ENCODE measurements at places on chromosomes 4 and X. TPM values are rescaled to one million over a fixed set of nuclear protein-coding genes. Genes with fewer than 3 reads are reported as not detected.

GAGE2A gene
- total RNA-seq: not detected

FOXR2 gene
- not detected for total RNA-seq

GAGE12D gene
- total RNA-seq: not detected

GRCh38 chr4:143424276-143424675, 87.6 kb downstream of the GAB1 start:
- no peak for DNase-seq

DNA sequence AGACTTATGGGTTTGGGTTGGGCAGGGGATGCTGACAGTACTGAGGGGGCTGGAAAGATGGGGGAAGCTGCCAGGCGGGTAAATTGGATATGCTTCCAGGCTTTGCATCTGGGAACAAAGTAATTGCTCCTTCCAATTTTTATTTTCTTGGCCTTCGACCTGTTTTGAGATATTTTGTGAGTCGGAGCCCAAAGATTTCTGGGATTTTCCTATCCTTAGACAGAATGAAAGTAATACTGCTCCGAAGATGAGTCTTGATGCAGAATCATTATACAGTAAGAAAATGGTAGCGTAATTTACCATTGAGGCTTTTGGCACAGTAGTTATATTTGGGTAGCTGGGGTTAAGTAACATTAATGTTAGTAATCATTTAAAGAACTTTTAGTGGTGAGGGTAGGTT, 1.4 kb downstream of the SMARCA5 start:
- DNase-seq: no peak

CFAP97 gene
- 33.9 TPM for total RNA-seq

SOX3 gene
- total RNA-seq: not detected

GRCh38 chr4:8878421-8878820, 6.8 kb upstream of the HMX1 start:
- no peak for DNase-seq

- DNase-seq: no peak
These were observed 85.8 kb upstream of the RPS6KA3 start for GRCh38 chrX:20352504-20352903.

- peak; percentile 12 for DNase-seq
These were observed 775 bp downstream of the KCTD8 start for GRCh38 chr4:44447563-44448504.

USP27X gene
- total RNA-seq: 3.6 TPM

FAAH2 gene
- total RNA-seq: 0.59 TPM

DNA sequence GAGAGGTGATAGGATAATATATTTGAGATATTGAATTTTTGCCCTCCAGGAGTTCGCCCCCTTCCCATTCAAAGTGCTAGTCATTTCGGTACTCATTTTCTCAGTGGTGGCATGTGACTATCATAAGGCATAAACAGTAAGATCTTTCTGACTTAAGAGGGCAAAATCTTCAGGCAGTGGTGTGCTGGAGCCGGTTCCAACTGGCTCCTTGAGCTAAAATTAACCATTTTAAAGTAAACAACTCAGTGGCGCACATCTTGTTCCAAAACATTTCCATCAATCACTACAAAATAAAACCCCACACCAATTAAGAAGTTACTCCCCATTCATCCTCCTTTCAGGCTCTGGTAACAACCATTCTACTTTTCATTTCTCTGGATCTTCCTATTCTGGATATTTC, 43.3 kb downstream of the LUZP4 start:
- DNase-seq: no peak

DNA sequence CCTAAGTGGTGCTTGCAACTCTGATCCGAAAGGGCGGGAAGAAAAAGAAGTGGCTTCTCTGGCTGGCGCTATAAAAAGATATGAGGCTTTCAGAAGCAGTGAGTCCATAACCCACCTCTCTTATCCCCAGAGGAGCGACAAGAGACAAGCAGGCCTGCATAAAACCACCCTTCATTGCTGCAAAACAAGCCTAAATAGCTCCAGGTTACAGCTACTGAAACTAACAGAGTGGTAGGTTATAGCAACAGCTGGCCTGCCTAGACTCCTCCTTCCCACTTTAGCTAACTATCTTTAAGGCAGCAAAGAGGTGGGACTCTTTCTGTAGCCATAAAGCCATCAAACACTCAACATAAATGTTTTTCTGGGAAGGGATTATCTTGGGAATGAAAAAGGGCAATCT, 245.0 kb upstream of the GPR101 start:
- DNase-seq: no peak

DNA sequence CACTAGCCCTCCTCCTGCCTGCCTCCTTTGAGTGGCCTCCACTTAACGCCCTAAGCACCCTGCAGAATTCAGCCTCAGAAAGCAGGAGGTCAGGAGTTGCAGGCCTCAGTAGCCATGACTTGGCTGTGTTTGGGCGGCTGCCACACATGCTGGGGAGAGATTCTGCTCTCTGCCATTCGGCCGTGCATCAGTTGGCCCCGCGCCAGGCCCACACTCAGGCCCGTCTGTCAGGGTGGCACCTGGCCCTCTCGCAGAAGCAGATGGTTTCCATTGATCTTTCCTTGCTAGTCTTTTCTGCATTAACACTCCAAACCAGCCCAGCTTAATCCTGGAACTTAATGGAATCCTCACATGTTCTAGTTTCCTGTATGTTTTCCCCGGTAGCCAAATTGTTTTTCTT, 30.7 kb upstream of the ATP6AP2 start:
- no peak for DNase-seq

GRCh38 chrX:40646489-40647306, 663 bp downstream of the CXorf38 start:
- peak; percentile 7 for DNase-seq

GDPD2 gene
- not detected for total RNA-seq

NFKB1 gene
- 21.6 TPM for total RNA-seq

DNA sequence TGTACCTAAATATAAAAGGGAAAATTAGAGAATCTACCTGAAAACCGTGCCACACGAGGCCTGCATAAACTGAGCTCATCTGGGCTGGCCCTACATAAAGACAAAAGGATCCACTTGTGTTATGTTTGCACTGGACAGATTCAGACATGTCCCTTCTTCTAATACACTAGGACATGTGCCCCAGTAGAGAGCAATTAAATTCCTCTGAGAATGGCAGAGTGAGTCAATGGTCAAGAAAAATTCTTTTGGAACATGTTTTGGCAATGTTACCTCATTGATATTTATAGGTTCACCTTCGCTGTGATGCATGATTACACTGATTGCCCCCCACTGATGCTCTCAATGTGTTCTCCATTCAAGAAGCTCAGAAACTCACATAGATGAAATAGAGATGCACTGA, 95.2 kb downstream of the MANBA start:
- no peak for DNase-seq

PNCK gene
- total RNA-seq: 3.6 TPM

DNA sequence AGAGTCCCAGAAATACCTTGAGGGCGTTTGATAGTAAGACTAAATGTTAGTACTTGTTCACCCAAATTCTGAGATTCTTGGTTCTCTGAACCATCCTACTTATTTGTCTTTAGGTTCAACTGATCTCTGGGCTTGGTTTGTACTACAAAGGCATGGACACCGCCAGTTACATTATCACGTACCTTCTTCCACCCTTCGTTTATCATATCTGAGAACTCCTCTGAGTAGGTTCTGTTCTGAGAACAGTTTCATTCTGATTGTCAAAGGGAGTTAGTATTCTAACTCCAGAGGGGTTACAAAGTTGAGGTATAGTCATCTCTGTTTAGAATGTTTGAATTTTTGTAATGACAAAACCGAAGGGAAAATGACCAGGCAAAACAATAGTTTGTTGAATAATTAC, 19.3 kb downstream of the ZFX start:
- no peak for DNase-seq

DNA sequence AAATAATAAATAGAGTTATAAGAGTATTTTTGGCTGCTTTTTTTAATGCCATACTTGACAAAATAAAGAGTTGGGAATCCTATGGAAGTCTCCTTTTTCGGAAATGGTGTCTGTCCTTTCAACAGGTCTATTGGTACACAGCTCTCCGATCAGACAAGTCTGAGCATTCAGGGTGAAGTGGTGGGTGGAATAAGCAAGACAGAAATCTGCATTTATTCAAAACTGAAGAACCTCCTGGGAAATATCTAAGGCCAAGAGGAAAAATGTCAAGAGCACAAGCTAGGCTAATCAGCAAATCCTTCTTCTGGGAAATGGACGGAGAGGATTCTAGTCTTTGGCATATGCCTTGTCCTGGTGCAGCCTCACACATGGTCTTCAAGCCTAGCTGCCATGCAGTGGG, 309.0 kb downstream of the CENPC start:
- no peak for DNase-seq

SCML1 gene
- total RNA-seq: 18.8 TPM

REELD1 gene
- 2.4 TPM for total RNA-seq

DNA sequence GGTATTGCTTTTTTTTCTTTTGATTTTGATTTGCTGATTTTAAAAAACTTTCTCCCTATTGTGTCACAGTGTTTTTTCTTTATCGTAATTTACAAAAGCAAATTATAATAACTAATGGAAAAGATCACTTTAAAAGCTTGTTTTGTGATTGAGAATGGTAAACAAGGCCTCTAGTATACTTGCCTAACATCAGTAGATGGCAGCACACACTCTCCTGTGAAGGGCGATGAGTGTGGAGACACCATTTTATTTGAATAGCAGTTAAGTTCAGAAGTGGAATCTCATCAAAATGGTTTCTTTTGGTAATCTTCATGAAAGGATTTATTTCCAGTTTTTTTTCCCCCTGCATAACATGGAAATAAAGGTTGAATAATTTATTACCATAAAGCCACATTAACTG, 72.3 kb downstream of the PAK3 start:
- DNase-seq: no peak

DNA sequence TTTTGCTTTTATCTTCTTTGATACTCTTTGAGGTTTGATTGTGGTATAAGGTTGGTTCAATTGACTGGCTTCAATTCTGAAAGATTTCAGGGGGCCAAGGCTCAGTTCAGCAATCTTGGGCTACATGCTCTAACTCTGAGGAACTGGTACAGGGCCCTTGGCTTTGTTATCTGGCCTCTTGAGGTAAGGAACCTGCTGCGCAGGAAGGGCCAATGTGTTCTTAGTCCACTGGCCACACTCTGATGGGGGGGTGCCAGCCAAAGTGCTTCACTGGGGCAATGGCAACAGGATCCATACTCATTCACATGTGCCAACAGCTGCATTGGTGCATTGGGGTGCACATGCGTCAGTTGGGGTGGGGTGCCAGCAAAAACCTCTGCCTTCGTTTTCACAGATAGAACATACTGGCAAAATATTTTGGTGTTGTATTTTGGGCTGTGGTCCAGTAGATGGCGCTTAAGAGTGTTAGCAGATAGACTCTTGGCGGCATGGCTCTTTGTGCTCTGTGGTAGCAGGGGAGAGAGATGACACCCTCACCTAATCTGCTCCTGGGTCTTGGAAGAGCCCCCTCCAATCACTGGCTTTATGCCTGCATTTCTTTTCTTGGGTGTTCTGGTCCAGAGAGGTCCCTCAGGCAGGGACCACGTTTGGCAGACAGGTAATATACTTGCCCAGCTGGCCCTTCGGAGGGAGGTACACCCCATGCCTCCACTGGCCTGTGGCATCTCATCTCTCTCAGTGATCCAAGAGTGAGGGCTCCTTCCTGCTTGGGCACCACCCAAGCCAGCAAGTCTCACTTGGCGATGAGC, 42.9 kb downstream of the NDST3 start:
- DNase-seq: no peak

GRCh38 chr4:114161809-114162208, 182.4 kb upstream of the ARSJ start:
- no peak for DNase-seq

C4orf36 gene
- total RNA-seq: 3.8 TPM

DNA sequence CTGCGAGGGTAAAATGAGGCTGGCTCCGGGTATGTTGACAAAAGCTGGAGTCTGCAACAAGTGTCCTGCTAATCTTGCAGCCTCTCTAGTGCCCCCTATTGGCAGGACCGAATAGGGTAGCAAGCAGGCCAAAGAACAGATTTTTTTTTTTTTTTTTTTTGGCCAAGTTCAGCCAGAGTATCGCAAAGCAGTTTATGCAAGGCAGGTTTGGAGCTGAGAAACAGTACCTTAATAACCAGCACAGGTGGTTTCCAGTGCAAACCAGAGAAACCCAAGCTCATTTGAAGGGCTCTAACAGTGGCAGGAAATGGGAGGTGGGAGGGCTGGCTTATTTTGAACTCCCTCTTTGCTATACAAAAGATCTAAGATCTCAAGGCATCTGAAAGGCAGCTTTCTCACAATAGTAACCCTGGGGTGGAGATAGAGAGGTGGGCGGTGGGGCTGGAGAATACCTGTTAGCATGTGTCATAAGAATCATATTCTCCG, 38.2 kb upstream of the OCIAD2 start:
- DNase-seq: no peak

- no peak for DNase-seq
These were observed 142.8 kb downstream of the MOSPD2 start for GRCh38 chrX:15016051-15016450.

- no peak for DNase-seq
These were observed 67.6 kb upstream of the GYPA start for GRCh38 chr4:144208074-144208473.

- DNase-seq: no peak
These were observed 51.4 kb upstream of the SCRG1 start for GRCh38 chr4:173450281-173450680.

DNA sequence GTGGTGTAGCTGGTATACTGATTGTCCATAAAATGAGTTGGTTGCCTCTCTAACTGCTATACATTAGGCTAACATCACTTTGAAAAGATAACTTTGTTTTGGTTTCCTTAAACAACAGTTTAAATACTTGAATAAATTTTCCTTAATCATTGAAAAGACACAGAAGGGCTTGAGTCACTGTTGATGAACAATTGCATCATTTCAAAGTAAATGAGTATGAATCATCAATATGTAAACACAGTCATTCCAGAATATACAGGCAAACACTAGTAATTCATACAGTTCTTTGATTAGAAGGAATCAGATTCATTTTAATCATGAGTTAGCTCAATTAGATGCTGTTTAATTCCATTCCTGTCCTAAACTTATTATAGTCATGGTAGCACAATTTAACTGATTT, 160.6 kb downstream of the AFF2 start:
- DNase-seq: no peak

DNA sequence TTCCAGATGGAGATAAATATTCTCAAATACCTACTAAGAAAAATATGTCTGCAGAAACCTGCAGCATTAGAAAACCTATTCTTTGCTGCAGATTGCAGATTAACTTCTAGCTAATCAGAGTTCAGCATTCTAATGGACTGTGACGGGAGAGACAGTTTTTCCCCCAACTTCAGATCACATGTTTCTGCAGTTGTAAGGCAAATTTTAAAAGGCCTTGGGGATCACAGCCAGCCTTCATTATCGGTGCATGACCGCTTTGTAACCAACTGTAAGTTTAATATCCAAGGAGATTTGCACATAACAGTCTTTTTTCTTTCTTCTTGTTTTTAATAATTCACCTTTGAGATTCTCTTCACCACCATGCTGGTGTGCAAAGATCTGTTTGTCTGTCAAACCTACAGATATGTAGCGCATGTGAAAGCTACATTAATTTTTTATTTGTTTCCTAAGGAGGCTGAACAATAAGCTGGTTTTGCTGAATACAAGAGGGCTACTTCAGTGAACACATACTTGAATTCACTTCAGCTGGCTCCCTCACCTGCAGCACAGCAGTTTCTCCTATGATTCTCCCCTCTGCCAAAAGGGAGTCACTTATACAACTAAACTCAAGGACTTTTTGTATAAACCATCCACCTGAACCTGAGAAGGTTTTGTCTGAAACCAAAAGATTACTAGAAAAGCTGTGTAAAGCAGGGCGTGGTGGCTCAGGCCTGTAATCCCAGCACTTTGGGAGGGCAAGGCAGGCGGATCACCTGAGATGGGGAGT, 488.5 kb downstream of the RPA4 start:
- DNase-seq: no peak

GRCh38 chr4:138945401-138945800, 70.2 kb upstream of the NOCT start:
- no peak for DNase-seq

GRCh38 chr4:36322921-36323354, 41.5 kb downstream of the DTHD1 start:
- no peak for DNase-seq
